NCI-H2081 (cell line): ENCODE measurements at places on chromosomes 5 and 9.

DNA sequence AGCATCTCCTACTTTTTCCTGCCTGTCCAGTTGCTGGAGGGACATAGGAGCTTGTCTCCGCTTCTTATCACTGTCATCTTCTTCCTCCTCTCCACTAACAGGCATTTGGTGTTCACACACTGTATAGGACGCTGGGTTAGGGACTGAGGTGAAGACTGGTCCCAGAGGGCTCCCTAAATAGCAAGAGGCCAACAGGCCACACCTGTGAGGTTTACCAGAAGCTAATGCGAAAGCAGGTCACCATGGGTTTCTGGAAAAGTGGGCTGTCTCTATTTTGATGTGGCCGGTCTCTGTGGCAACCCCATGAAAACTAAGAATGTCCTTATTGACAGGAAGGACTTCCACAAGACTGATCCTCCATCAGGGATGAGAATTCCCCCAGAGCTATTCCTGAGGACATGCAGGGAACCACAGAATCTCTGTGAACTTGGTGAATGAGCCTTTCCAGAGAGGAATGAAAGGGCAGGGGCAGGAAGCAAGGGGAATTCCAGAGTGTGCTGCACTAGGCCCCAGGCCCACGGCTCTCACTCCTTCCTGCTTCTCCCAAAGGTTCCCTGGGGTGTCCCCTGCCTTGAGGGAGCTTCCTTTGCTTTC lies 61.7 kb downstream of the DAP start:
- no peak for DNase-seq

DNA sequence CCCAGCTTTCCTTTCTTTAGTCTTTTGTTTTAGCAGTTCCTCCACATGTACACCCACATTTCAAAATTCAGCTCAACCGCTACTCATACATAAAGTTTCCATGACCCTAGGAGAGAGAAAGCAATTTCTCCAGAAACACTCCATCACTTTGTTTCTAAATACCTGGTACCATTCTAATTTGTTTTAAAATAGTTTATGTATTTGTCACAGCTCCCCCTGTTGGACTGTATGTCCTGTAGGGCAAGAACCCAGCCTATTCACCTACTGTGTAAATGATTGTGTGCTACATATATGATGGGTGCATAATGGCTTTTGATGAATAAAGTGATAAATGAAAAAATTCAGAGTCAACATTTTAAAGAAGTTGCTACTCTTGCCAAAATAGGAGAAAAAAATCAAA lies 139.1 kb downstream of the COX7C start:
- no peak for DNase-seq

DNA sequence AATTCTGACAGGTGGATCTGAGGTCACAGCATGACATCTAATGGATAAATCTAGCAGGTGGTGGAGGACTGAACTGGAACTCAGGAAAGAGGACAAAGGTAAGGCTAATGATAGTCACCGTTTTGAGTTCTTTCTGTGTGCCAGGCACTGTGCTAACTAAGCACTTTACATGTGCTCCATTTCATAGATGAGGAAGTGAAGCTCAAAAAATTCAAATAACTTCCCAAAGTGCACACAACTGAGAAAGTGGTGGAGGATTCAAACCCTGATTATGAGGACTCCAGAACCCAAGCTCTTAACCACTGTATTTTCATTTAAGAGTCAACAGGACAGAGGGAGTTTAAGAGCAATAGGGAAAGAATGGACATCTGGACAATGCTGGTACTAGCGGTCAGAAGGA lies 7.1 kb upstream of the DELE1 start:
- no peak for DNase-seq

GRCh38 chr9:77084094-77084493 lies 64.6 kb downstream of the FOXB2 start:
- no peak for DNase-seq

GRCh38 chr9:97592126-97592525 lies 41.0 kb downstream of the TSTD2 start:
- peak; percentile 12 for DNase-seq

- no peak for DNase-seq
These were observed 272.5 kb downstream of the TMEM38B start for GRCh38 chr9:105966834-105967233.

GRCh38 chr9:115335439-115335838 lies 217.5 kb upstream of the TNC start:
- no peak for DNase-seq

- no peak for DNase-seq
These were observed 204.8 kb downstream of the HCN1 start for GRCh38 chr5:45491368-45491767.

DNA sequence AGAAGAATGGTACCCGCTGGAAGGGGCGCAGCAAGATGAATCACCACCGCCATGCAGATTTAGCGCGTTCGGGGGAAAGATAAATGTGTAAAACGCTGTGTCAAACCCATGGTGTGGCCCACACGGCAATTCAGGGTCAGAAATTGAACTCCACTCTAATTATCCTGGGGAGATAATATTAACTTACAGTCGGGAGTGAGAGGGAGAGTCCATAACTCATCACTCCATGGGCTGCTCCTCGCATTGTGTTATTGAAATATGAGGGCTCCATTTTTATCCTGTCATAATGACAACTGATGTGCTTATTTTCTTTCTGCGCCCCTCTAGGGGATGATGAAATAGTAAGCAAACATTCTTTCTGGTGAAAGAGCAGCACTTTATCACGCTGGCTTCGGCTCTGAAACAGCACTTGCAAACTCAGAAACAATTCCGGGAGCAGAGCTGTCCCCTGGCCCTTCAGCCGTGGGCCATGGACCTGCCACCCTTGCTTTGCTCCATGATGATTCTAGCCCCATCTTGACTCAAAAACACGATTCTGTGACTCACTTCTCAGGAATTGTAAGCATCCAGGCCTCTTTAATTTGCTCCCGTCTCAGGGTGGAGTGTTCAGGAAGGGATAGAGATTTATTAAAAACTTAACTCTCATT lies 431.6 kb downstream of the IRX1 start:
- no peak for DNase-seq

DNA sequence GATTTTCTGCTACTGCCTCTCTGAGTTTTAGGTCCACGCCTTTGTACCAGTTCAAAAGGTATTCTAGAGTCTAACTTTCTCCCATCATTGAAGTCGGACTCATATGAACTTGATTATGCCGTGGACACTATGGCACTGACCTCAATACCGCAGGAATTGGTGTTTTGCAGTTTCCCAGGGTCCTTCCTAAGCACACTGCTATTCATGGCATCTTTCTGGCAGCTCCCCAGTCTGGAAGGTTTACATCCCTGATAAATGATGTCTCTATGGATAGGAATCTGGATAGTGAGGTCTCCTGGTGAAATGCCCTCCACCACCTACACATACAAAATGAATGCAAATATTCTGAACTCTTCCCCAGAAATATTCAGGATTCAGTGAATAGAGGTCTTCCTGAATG lies 422.2 kb downstream of the CTNND2 start:
- DNase-seq, result no peak

DNA sequence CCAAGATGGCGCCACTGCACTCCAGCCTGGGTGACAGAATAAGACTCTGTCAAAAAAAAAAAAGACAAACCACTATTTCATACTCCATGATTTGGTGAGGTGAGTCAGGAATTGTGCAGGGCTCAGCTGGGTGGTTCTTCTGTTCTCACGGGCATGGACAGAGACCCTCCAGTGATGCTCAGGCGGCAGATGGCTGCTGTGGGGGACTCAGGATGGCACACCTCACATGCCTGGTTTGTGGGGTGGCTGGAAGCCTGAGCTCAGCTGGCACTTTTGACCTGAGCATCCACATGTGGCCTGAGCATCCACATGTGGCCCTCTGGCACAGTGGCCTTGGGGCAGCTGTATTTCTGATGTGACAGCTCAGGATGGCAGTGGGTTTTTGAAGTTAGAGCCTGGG lies 217.2 kb downstream of the IRX2 start:
- no peak for DNase-seq

DNA sequence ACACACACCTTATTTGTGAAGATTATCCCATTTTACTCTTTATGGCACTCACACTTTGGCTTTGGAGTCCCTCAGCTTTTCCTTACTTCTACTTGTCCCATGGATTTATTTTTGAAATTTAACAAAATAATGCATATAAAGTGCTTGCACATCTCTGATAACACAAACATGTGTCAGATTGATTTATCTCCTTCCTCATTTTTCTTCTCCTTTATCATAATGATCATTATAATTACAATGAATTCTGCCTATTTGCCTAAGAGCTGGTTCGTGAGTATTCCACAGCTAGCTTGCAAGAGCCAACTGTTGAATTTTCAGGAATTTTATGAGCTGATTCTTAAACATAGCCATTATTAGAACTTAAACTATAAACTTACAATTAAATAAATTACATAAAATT lies 347.7 kb downstream of the CHSY3 start:
- no peak for DNase-seq
